ENCODE measurements at places on chromosomes 1 and 21.

DNA sequence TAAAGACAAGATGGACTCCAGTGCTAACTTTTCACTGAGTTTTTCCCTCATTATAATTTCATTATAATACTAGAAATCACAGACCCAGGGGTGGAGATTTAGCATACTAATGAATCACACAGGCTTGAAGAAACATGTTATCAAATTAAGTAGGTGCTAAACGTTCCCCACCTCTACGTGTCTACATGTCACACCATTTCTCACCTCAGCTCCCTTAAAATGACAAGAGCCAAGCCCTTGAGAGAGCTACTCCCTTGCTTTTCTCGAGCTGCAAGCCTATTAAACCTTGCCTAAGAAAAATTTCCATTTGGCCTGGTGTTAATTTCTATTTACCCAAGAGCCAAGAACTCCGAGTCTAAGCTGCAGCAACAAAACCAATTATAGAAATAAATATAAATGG lies 396.3 kb upstream of the NEGR1 start:
- DNase-seq = no peak

DNA sequence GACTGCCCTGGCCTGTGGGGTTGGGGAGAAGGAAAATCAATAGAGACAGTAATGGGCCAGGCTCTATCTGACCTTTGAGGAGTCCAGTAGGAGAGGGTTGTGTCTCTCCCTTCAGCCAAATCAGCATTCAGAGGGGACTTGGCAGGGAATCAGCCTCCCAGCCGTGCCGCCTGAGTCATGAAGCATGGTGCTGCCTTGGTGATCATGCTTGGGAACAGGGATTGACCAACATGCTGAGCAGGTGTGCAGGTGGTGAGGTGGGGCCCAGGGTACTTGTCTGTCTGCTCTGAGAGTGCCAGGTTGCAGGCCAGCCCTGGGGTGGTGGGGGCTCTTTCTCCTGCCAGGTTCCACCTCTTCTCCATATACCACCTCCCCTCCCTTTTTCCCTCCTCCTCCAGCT lies 58.9 kb upstream of the TLR5 start:
- DNase-seq = no peak

DNA sequence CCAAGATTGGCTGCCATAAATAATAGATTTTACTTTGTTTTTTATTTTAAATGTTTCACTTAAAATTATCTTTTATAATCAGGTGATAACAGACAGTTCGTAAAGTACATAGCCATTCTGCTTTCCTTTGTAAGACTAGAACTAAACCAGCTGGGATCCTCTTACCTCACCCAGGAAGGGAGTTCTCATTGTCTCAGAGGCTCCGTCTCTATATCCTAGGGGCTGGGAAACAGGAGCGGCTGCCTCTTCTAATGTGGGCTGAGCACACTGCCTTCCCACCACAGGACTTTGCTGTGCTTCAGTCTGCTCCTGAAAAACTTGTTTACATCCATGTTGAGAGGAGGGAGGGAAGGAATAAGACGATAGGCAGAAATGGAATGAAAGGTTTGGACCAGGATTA lies 45.6 kb upstream of the PGD start:
- no peak for DNase-seq

GRCh38 chr1:30045304-30046090 lies 677.9 kb downstream of the MATN1 start:
- no peak for DNase-seq

DNA sequence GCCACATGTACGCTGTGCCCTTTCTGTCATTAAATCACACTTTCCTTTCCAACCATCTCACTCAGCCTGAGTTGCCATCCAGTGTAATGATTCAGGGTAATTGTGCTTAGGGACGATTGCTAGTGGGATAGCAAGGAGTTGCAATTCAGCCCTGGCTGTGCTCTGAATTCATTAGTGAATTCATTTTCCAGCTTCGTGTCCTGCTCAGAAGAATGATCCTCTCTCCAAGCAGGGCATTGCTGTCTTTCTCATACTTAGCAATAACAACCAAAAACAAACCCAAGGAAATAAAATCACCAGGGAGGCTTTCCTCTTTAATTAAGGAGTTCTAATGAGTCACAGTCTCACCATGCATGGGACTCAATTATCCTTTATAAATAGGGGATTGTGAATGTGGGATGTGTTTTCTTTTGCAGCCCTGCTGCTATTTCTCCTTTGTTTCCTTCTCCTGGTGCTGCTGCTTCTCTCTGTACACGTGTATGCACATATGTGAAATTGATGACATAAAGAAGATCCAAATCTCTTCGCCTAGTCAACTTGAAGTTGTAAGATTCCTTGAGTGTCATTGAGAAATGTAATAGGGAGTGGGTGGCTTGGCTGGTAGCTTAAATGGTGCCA lies 167.0 kb downstream of the TSEN15 start:
- DNase-seq = no peak

GRCh38 chr1:109632671-109633346 lies 13.2 kb downstream of the AMPD2 start:
- DNase-seq = no peak

GRCh38 chr1:100955322-100955721 lies 59.4 kb downstream of the SLC30A7 start:
- no peak for DNase-seq

- no peak for DNase-seq
Observed at GRCh38 chr1:42960122-42960390, 1.4 kb upstream of the SLC2A1 start.

DNA sequence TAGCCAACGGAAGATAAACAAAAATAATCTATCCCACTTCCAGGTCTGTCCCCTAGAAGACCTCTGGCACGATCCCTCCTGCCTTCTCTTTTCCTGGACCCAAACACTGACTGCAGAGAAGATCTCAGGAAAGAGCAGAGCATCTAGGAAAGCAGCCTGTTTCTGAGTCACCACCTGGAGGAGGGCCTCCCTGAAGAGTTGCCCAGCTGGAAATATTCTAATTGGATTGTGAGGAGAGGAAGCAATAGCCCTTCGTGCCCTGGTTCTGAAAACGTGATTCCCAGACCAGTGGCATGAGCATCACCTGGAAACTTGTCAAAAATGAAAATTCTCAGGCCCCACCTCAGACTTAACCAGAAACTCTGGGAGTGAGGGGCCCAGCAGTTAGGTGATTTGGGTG lies 411.1 kb downstream of the SETD4 start:
- no peak for DNase-seq

- no peak for DNase-seq
Observed at GRCh38 chr1:29462096-29462495, 225.8 kb downstream of the PTPRU start.

DNA sequence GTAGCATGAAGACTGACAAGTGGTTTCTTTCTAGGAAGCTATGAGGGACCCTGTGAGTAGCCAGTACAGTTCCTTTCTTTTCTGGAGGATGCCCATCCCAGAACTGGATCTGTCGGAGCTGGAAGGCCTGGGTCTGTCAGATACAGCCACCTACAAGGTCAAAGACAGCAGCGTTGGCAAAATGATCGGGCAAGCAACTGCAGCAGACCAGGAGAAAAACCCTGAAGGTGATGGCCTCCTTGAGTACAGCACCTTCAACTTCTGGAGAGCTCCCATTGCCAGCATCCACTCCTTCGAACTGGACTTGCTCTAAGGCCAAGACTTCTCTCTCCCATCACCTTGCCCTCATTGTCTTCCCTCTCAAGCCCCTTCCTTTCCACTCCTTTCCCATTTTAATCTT lies 3.4 kb upstream of the GABPB2 start:
- no peak for DNase-seq

DNA sequence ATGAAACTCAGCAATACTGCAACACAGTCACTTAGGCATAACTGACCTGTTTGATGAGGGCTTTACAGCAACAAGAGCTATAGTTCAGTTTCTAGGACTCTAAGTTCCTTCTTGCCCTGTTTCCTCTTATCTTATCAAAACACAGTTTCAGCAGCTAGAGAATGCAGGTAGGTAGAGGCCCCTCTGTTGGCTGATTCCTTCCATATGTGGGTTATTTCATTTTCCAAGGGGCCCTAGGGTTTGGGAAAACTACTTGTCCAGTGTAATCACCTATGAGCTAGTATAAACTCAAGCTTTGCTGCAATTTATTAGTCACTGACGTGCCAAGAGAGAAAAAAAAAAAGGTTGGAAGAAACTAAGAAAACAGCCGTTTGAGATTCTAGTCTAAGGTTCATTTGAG lies 607.7 kb upstream of the USP24 start:
- no peak for DNase-seq

- no peak for DNase-seq
Observed at GRCh38 chr1:206098242-206098919, 18.8 kb downstream of the AVPR1B start.

- DNase-seq = no peak
Observed at GRCh38 chr21:44957901-44958451, 18.1 kb downstream of the SLX9 start.

GRCh38 chr21:19218163-19218562 lies 814.6 kb upstream of the TMPRSS15 start:
- DNase-seq = no peak

Data from stimulated activated CD8-positive, alpha-beta memory T cell treated with anti-CD3 and anti-CD28 coated beads, Interleukin-4, amount 100 ng/mL, for 4 hours (primary cell).